ENCODE measurements at places on chromosomes 1 and 21.
A peak's percentile ranks its signal among the peaks of the same experiment; 100 is the strongest.

DNA sequence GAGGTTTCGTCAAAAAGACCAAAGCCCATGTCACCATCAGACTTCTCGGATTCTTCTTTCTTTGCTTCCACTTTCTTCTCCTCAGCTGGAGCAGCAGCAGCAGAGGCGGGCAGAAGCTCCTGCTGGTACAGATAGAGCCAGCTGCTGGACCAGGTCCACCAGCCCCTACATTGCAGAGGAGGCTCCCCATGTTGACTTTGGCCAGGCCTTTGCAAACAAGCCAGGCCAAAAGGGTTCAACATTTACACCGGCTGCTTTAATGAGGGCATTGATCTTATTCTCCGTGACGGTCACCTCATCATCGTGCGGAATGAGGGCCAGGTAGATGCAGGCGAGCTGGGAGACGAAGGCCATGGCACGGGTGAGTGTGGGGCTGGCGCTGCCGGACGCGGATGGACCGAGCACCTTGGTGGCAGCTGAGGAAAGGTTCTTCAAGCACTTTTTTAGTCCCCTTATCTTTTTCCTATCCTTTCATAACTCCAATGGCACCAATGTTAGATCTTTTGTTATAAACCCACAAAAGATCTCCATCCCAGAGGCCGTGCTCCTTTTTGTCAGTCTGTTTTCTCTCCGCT is 358.5 kb downstream of the RGS7 start:
- DNase-seq = no peak

DNA sequence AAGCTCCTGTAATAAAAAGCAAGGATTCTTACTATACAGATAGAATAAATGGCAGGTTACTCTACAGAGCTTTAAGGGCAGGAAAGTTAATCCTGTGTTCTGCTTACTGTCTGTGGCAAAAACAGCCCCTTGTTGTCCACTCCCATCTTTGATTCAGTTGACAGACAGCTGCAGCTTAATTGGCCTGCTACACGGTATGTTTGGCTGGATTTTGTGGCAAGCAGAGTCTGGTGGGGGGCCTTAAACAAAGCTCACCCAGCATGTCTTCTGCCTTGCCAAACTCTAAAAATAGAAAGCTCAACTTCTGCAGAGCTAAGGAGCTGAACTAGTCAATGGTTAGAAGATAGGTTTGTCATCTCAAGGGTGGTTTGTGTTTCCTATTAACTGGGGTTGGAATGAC is 407.2 kb downstream of the HLX start:
- DNase-seq = no peak

GRCh38 chr1:244369256-244370057 is 82.3 kb downstream of the ADSS2 start:
- DNase-seq = no peak

GRCh38 chr1:119611701-119612113 is 36.4 kb downstream of the ZNF697 start:
- peak; percentile 83 for DNase-seq

DNA sequence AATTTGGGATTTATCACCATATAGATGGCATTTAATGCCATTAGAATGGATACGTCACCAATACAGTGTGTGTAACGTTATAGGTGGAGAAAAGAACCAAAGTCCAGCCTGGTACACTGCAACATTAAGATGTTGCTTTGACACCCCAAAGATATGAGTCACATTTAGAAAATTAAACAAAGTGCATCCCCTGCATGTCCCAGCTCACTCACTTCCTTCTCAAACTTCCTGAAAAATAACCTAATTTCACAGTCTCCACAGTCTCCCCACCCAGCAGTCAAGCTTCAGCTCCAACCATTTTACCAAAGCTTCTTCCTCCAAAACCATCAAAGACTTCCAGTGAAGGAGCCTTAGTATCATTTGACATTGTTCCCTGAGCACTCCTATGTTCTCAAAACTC is 111.9 kb downstream of the OMA1 start:
- DNase-seq = no peak
